Fibroblast of lung (primary cell): ENCODE measurements at places on chromosomes 12 and 14. TPM values are rescaled to one million over a fixed set of nuclear protein-coding genes. Genes with fewer than 3 reads are reported as not detected.

NPAS3 gene
- total RNA-seq: 0.26 and 0.50 TPM in 2 replicates

TTC6 gene
- under 0.01 and 0.17 TPM in 2 replicates for total RNA-seq

PLD4 gene
- under 0.01 and 0.17 TPM in 2 replicates for total RNA-seq

DPY19L2 gene
- 4.4 and 5.0 TPM in 2 replicates for total RNA-seq

CACNA1C gene
- total RNA-seq: 7.4 and 11.4 TPM in 2 replicates

KRT5 gene
- not detected in 2 replicates for total RNA-seq

KRT82 gene
- total RNA-seq: not detected in 2 replicates

ATG101 gene
- total RNA-seq: 90.3 and 103 TPM in 2 replicates

TAS2R46 gene
- 1.5 and 2.0 TPM in 2 replicates for total RNA-seq

CLEC7A gene
- total RNA-seq: not detected in 2 replicates

OR11G2 gene
- not detected in 2 replicates for total RNA-seq

SBNO1 gene
- 20.8 and 21.8 TPM in 2 replicates for total RNA-seq

REC8 gene
- total RNA-seq: 0.51 and 1.8 TPM in 2 replicates

UBE3B gene
- 35.7 and 49.7 TPM in 2 replicates for total RNA-seq
